ENCODE measurements at places on chromosomes 13 and 19.
A peak's percentile ranks its signal among the peaks of the same experiment; 100 is the strongest.

DNA sequence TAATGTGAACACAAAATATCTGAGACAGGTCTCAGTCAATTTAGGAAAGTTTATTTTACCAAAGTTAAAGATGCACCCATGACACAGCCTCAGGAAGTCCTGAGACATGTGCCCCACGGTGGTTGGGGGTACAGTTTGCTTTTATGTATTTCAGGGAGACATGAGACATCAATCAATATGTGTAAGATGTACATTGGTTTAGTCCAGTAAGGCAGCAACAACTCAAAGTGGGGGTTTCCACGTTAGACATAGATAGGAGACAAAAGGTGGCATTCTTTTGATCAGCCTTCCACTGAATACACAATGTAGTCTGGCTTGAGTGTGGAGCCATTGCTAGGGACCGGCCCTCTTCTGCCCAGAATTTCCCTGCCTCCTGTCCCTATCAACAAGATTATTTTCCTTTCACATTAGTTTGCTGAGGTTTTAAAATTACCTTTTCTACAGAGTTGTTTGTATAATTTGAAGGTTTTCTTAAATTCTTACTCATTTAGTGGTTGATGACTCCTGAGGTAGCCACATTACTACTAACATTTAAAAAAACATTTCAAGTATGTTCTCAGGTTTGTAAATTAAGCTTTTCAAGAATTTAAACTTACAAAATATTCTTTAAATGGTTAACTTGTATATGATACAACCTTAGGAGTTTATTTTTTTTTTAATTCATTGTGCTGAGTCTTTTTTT is 33.2 kb downstream of the RNASEH2B start:
- no peak for DNase-seq

GRCh38 chr13:109773276-109773675 is 13.1 kb downstream of the IRS2 start:
- no peak for DNase-seq

DNA sequence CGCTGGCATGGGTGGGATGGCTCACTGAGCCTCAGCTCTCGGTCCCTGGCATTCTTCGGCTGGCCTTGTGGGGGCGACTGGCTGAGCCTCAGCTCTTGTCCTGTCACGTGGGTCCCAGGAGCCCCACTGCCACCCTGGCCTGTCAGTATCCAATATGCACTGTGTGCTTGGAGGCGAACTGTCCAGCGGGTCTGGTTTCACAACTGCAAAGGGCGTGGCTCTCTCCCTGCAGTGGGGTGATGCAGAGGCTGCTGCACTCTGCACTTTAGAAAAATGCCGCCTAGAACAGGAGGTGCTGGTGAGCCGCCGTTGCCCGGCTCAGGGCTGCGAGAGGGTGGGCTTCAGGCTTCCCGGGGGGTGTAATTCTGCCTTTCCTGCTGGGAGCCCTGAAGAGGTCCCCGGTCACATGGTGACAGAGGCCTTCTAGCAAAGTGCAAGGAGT is 17.0 kb upstream of the TMEM255B start:
- DNase-seq, result no peak

GRCh38 chr19:43847884-43848283 is 20.8 kb downstream of the ZNF283 start:
- DNase-seq, result peak; percentile 8

DNA sequence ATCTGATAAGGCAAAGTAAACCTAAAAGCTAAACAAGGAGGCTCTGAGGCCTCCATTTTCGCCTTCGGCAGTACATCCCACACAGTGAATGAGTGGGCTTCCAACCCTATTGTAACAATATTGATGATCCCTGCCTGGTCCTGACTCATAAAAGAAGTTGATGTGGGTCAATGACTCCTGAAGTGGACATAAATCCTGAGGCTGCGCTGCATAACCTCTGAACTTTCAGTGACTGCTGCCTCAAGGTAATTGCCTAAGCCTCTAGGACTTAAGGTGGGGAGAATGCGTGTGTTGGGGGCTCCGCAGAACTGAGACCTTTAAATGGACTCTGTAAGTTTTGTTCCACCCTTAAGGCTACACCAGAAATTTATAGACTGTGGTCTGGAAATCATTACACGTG is 42.6 kb downstream of the SIAH3 start:
- no peak for DNase-seq

DNA sequence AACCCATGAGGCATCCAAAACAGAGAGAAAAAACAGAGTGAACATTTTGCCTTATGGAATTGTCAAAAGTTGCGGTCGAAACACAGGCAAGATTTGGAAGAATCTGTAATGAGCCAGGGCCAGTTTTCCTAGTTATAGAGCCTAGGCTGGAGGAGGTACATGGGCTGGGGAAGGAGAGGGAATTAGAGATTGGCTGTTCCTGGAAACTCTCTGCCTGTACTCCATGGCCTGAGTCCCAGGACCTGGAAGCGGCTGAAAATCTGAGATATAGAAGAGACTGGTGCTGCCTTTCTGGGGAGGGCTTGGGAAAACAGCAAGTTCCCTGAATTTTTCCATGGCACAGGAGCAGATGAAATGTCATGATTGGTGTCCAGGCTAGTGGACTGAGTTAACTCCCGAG is 122.8 kb upstream of the KLF12 start:
- no peak for DNase-seq

GRCh38 chr13:61086087-61086486 is 329.6 kb downstream of the PCDH20 start:
- DNase-seq, result peak; percentile 61

- DNase-seq, result no peak
Observed at GRCh38 chr13:94313321-94313910, 166.1 kb downstream of the DCT start.

DNA sequence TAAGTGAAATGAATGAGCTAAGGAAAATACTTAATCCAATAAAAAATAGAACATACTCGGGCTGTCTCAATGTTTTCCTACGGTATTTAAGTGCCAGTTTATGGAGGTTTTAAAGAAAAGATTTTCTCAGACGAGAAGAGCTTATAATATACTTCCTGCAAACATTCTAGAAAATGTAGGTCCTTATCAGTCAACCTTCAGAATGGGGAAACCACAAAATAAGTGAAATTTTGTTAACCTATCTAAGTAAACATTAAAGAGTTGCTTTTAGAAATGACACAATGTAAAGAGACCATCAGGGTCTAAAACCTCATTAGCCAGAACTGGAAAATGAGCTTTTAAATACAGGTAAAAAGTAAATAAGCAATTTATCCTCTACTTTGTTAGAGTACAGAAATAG is 12.1 kb downstream of the MIR17HG start:
- no peak for DNase-seq

DNA sequence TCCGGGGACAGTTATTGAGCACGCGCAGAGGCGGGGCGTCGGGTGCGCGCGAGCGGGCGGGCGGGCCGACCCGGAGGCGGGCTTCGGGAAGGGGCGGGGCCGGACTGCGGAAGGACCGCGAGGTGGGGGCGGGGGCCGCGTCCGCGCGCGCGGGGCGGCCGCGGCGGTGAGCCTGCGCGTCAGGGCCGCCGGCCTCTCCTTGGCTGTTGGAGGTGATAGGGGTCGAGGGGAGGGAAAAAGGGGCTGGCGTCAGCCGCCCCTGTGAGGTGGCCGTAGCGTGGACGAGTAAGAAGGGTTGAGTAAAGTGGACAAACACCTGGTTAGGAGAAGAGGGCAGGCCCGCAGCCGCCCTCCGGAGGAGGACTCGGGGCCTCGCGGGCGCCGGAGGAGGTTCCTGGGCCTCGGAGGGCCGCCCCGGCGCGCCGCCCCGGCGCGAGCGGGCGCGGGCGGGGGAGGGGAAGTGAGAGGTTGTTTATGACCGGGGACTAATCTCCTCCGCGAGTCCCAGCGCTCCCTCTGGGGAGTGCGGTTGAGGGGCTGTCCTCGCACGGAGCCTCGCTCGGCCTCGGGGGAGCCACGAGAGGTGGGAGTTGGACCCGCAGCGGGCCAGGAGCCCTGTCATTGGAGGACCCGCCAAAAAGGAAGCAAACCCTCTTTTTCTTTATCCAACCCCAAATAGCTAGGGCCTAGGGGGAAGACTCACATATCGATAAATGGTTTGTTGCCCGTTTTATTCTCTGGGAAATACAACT is 547 bp upstream of the INTS6 start:
- DNase-seq, result peak; percentile 74

DNA sequence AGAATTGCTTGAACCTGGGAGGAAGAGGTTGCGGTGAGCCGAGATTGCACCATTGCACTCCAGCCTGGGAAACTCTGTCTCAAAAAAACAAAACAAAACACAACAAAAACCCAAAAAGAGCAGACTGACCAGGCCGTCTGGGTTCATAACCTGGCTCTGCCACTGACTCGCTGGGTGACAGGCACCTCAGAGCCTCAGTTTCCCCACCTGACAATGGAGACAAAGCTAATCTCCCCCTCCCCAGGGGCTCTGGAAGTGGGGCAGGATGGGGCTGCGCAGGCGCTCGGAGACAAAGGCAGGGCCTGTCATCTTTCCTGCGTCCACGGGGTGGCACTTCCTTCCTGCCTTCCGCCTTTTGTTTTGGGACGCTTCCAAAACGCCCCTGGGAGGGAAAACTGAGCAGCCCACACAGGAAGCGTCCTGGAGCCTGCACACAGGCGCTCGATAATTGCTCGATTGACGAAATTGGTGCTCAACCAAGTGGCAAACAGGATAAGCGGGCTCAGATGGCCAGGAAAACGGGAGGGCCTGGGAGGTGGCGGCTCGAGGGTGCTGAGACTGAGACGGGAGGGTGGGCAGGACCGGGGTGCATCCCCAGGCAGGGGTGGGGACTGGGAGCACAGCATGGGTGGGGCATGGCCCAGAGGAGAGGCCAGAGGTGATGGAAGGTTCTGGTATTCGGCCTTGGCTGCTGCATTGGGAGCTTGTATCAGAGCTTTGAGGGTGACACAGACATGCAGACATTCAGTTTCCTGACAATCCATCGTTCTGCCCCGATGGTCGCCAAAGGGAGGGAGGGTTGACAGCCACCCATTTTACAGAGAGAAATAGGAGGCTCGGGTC is 17.8 kb downstream of the SPC24 start:
- peak; percentile 94 for DNase-seq

GRCh38 chr19:3700242-3701032 is at the start of gene PIP5K1C:
Gene PIP5K1C, minus strand, starts transcription at chr19:3700468. Its CDS starts 78 bp downstream, at chr19:3700390.
- peak; percentile 79 for DNase-seq

DNA sequence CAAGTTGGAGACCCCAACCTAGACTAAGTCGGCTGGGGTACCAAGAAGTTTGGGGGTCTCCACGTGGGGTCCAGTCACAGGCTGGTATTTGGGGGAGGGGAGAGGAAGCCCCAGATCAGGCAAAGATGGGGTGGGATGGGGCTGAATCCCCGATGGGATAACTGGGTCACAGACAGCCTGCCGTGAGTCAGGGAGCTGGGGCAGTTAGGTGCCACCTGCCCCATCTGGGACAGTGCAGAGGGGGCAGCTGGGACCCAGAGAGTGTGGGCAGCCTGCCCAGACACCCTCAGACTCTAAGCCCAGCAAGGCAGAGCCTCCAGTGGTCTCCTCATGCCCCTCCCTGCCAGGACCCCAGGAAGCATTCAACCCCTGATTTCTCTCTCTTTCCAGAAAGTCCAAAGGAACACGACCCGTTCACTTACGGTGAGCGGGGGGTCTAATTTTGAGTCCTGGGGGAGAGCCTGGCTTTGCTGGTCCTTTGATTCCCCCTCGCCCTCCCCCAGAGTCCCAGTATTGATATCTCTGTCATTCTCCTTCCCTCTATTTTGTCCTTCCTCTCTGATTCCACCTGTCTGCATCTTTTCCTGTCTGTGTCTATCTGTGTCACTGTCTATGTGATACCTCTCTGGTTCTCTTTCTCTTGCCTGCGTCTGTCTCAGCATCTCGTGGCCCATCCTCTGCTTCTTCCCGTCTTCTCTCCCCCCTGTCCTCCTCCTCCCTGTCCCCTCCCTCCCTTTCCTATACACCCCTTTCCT is 1.8 kb downstream of the FXYD1 start:
- no peak for DNase-seq

GRCh38 chr13:40503966-40504591 is 162.4 kb downstream of the FOXO1 start:
- peak; percentile 61 for DNase-seq

DNA sequence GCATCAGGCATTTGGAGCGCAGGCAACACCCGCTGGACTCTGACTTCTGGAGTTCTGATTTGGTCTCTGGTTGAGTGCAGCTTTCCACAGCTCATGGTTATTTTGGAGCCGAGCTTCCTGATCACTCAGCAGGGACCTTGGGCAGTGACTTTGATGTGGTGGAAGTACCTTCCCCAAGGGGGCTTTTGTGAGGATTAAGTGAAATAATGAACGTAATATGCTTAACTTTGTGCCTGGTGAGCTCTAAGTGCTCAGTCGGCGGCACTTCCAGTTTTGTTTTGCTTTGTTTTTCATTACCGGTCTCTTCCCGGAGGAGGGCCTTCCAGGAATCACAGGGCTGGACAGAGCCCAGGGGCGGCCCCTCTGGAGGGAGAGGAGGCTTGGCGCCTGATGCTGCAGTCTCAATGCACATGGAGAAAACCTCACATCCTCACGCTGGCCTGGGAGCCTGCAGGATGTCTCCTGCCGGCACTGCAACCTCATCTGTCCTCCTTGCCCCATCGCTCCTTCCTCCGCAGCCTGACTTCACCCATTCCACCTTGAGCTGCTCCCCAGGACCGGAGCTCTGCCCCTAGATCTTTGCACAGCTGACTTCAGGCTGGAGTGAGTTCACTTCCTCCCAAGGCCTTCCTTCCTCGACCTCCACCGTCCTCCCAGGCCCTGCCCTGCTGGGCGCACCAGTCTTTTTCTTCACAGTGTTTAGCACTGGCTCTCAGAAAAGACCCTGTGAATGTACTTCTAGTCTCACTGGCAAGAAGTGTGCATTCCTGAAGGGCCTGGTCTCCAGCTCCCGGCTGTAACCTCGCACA is 1.5 kb downstream of the PLEKHF1 start:
- DNase-seq, result peak; percentile 56

- no peak for DNase-seq
Observed at GRCh38 chr13:103557878-103558277, 491.7 kb upstream of the SLC10A2 start.

- DNase-seq, result no peak
Observed at GRCh38 chr19:3850320-3850972, 18.4 kb downstream of the ZFR2 start.

- peak; percentile 92 for DNase-seq
Observed at GRCh38 chr13:30341815-30342570, 34.6 kb upstream of the KATNAL1 start.

DNA sequence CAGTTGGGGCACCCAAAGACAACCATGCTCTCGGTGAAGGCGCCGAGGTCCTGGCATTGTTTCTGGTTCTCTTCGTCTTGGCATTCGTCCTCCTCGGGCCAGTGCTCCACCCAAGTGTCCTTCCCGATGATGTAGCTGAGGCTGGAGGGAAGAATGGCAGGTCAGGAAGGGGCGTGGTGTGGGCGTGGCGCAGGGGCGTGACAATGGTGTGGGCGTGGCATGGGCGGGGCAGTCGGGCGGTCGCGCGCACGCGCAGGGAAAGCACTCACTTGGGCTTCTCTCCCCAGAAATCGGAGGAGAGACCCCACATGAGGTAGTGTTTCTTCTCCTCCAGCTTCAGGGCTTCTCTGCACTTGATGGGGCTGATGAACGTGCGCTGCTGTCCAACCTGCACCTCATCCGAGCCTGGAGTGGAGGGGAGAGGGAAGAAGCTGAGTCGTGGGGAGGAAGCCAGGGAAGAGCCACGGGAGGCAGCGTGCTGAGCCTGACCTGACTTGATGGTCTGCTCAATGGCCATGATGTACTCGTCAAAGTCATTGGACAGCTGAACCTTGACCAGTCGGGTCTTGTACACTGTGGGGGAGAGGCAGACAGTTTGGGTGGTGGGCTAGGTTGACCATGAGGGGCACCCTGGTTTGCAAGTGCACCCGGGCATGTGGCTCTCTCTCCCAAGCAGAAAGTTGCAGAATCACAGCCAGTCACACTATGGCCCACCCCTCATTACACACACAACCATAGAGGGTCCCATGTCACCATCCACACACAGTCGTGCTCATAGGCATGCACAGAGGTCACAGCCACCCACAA is 8.1 kb upstream of the TNFSF14 start:
- no peak for DNase-seq
